ENCODE measurements at places on chromosomes 1 and 21.

- DNase-seq = no peak
Observed at GRCh38 chr1:184285401-184286087, 101.3 kb upstream of the C1orf21 start.

DNA sequence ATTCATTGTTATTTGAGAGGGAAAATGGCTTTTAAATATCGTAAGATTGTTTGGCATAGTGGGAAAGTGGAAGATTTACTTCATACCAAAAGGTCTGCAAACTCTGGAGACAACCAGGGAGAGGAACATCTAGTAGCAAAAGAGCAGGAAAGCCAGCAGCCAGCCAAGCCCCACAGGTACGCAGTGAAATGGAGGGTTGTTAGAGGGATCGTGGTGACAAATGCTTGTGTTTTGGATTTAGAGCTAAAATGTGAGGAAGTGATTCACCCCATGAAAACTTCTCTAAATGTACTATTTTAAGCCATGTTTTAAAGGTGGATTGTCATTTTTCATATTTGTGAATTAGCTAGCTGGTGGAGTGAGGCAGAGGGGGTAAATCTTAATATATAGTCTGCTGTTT, 69.3 kb downstream of the RPS6KC1 start:
- DNase-seq = no peak

GRCh38 chr1:244675167-244675566, 22.2 kb downstream of the DESI2 start:
- no peak for DNase-seq

GRCh38 chr1:1761504-1762376, 16.5 kb downstream of the NADK start:
- DNase-seq = no peak

GRCh38 chr1:43587001-43587400, 56.3 kb downstream of the PTPRF start:
- DNase-seq = no peak

GRCh38 chr1:31153423-31153822, 86.3 kb downstream of the NKAIN1 start:
- no peak for DNase-seq

DNA sequence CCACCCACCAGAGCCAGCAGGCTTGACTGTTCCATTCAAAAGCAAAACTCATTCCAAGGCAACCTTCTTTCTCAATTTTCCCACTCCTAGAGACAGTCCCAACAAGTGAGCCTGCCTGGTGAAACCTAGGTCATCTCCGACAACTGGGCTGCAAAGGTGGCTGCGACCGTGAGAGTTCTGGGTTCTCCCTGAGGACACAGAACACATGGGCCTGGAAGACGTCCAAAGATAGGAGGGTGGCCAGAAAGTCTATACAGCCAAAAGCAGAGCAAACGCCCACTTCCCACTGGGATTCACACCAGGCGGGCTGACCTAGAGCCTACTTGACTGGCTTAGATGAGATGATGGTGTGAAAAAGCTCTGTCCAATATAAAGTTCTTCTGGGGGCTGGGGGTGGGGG, 90.2 kb upstream of the GRIK3 start:
- no peak for DNase-seq

GRCh38 chr1:47914952-47915676, 82.1 kb downstream of the TRABD2B start:
- no peak for DNase-seq

GRCh38 chr21:41632748-41633475, 125.0 kb upstream of the TMPRSS2 start:
- DNase-seq = no peak

DNA sequence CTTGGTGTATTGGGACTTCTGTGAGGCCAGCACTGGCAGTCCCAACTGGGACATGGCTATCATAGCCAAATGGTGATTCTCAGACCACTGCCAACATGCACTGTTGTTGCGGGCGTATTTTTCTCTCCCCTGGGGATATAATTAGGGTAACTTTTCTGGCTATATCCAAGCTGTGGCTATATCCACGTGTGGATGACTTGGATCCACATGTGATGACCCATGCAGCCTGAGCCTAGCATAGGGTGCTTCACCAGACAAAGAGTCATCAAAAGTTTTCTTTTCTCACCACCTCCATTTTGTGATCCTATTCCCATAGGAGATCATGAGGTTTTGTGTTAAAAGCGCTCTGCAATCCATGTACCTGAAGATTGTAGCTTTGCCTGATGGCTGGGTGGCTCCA, 51.2 kb upstream of the CSF3R start:
- no peak for DNase-seq

- DNase-seq = no peak
Observed at GRCh38 chr1:33471416-33471815, 1.0 kb upstream of the ZSCAN20 start.

DNA sequence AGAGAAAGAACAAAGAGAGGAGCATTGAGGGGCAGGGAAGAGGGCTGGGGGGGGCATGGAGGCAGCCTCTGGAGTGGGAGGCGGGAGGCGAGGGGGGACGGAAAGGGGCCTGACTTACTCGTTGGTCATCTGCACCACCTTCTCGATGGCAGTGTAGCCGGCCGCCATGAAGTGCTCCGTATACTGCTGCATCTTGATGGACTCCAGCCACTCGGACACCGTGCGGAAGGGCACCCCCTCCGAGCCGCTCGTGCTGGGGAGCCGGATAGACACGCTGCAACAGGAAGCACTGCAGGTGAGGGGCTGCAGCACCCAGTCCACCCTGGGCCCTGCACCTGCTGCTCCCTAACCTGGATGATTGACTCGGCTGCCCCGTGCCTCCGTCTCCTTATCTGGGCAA, 26.6 kb downstream of the EPHA2 start:
- no peak for DNase-seq

GRCh38 chr1:180369061-180369460, 133.3 kb downstream of the ACBD6 start:
- DNase-seq = no peak

DNA sequence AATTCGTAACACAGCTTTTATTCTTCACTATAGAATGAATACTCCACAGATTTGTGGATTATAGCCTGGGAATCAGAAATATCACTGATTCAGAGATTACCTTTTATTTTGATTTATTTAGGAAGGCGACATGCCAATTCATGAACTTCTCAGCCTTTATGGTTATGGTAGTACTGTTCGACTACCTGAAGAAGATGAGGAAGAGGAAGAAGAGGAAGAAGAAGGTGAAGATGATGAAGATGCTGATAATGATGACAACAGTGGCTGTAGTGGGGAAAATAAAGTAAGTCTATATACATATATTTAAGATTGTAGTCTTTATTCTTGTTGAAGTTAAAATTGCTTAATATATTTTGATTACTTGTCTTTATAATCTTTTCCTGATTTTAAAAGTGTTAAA, 33.1 kb downstream of the MIER1 start:
- no peak for DNase-seq

DNA sequence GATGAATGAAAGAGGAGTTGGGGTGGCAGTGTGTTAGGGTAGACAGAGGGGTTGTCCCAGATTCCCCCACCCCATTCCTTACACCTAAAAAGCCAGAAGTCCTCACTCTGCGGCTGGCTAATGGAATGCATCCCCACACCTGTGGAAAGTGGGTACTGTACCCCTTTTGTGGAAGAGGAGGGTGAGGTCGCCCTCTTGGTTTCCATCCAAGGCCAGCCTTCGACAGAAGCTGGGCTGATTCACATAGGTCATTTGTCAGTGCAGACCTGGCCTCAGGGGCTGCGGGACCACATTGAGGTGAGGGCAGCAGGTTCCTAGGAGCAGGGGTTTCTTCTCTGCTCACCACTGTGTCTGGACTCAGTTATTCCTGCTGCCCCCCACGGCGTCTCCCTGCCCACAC, 671.6 kb downstream of the MATN1 start:
- DNase-seq = no peak
